ENCODE measurements at places on chromosomes 11 and 22. TPM values are rescaled to one million over a fixed set of nuclear protein-coding genes. Genes with fewer than 3 reads are reported as not detected.
A peak's percentile ranks its signal among the peaks of the same experiment; 100 is the strongest.

DNA sequence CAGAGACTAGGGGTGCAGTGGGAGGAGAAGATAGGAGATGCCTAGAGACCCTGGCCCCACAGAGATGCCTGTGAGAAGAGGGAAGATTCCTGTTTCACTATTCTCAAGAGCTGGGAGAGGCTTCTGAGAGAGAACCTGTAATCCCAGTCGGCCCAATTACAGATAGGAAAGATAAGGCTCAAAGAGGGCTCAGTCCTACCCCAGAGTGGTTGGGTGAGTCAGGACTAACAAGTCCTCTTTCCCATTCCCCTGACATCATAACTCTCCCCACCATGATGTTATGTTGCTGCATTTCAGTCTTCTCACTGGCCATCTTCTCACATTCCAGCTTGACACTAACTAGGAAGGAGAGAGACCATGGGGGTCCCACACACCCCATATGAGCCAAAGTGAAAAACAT, 17.9 kb downstream of the ARHGEF12 start:
- no peak overlapping the region for H3K4me3 ChIP-seq
- no peak for DNase-seq
- peaks cover 22% of the 10 kb centered on the region for H3K4me1 ChIP-seq
- peaks cover 4% of the 10 kb centered on the region for H3K27me3 ChIP-seq

GRCh38 chr22:39297490-39298240, 21.8 kb downstream of the RPL3 start:
- no peak overlapping the region for H3K27ac ChIP-seq
- H3K4me3 ChIP-seq: peak overlapping the region; percentile 32
- peaks cover 10% of the 10 kb centered on the region for H3K27me3 ChIP-seq
- DNase-seq: no peak
- H3K36me3 ChIP-seq: no peaks in the 10 kb centered on the region

- peaks cover 4% of the 10 kb centered on the region for H3K36me3 ChIP-seq
- DNase-seq: no peak
- peak overlapping the region; percentile 27 for H3K27ac ChIP-seq
- peaks cover 23% of the 10 kb centered on the region for H3K4me1 ChIP-seq
- H3K27me3 ChIP-seq: peaks cover 12% of the 10 kb centered on the region
These were observed 41.2 kb upstream of the GRAMD4 start for GRCh38 chr22:46578824-46579561.

DNA sequence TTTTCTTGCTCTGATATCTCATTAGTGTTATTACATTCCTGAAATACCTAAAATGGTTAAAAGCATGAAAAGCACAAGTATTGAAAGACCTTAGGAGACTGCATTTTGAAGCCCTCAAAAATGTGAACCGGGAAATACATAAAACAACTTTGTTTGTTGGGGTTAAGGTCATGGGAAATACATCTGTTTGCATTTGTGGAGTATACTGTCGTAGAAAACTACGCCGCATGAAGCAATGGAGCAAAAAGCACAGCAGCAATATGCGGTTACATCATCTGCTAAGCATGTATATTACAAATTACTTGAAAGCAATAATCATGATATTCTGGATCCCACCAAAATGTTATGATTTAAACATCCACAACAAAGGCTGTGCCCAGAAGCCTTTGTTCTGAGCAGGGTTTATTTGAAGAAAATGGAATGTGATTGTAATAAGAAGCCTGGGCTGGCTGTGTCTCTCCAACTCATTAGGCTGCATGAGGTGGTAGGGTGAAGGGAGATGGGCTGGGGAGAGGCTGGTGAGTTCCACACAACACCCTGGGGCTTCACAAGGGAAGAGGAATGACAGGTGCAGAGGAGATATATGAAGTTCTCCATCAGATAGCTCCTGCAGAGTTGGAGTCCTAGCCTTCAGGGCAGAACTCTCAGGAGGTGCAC, 64.7 kb upstream of the LIN7C start:
- H3K4me1 ChIP-seq: no peaks in the 10 kb centered on the region

DNA sequence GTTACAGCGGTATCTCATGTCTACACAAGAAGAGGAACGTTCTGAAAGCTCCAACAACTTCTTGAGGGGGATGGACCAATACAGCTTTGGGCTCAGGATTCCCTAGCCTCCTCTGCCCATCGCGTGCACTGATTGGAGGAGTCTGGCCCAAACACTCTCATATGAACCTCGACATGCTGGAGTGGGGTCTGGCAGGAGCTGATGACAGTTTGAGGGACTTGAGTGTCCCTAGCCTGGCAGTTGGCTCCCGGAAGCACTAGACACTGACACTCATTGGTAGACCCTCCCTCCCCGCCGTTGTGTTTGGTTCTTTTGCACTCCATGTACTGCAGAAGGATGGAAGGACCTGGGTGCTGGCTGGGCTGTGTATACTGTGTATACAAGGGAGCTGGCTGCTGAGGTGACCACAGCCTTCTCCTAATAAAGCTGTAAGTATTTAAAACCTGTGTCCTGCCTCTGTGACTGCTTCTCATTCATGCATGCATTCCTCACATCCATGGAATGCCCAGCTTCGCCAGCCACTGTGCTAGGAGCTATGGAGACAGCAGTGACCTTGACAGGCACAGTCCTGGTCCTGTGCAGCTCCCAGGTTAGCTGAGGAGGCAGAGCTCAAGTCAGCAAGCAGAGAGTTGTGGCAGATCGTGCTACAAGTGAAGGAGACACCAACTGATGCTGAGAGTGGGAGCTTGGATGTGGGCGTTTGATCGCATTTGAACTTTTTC, 27.9 kb downstream of the ADAMTS15 start:
- no peak overlapping the region for H3K4me3 ChIP-seq
- peaks cover 9% of the 10 kb centered on the region for H3K27me3 ChIP-seq
- peaks cover 4% of the 10 kb centered on the region for H3K36me3 ChIP-seq
- H3K4me1 ChIP-seq: peaks cover 12% of the 10 kb centered on the region
- DNase-seq: no peak
- H3K27ac ChIP-seq: peak overlapping the region; percentile 66

DNA sequence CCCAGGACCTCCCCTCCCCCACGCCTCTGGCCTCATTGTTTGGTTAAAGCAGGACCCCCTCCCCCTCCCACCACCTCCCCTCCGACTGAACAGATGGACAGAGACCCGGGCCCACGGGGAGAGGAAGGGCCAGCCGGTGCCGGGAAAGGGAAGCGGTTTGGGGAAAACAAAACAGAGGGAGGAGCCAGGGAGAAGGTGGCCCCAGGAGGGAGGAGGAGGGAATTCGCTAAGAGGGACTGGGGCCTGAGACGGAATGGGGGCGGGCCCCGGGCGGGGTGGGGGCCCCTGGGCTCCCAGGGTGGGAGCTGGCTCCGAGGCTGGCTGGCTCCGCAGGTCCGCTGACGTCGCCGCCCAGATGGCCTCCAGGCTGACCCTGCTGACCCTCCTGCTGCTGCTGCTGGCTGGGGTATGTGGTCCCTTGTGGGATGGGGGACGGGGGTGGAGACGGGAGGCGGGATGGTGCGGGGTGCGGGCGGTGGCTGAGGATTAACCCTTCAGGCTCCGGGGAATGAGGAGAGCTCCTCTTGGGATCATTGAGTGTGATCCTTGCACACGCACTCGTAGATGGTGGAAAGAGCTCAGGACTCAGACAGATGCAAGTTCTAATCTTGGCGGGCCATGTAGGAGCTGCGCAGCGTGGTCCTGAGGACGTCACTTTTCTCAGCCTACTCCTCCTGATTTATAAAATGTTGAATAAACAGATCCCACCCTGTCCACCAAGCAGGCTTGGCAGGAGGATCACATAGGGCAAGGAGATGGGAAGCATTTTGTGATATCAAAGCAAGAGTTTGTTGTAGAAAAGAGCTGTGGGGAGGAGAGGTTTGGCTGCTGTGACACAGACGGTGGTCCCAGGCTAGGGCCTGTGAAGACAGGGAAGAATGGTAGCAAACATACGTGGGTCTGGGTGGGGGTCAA, 688 bp downstream of the SERPING1 start:
- H3K27me3 ChIP-seq: peaks cover 10% of the 10 kb centered on the region
- H3K4me3 ChIP-seq: peak overlapping the region; percentile 92
- peaks cover 46% of the 10 kb centered on the region for H3K4me1 ChIP-seq
- DNase-seq: peak; percentile 85
- H3K27ac ChIP-seq: peak overlapping the region; percentile 96

DNA sequence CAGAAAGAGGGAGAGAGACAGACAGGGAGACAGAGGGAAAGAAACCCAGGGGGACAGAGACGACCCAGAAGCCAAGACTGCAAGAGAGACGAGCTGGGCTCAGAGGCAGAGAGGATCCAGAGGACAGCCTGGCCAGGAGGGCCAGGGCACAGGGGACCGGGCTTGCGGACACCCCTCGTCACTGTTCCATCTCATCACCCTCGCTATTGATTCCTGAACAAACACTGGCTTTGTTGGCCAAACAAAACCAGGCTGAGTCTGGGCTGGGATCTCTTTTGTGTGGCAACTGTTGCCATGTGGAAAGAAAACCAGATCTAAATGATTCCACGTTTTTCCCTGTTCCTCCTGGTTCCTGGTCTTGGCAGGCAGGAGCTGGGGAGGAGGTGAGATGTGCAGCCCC, 339.4 kb downstream of the MN1 start:
- DNase-seq: no peak
- no peak overlapping the region for H3K4me3 ChIP-seq
- H3K36me3 ChIP-seq: no peaks in the 10 kb centered on the region
- peaks cover 13% of the 10 kb centered on the region for H3K4me1 ChIP-seq

GRCh38 chr22:43080616-43081015, 8.6 kb downstream of the TTLL1 start:
- H3K4me1 ChIP-seq: no peaks in the 10 kb centered on the region
- H3K4me3 ChIP-seq: no peak overlapping the region
- no peak overlapping the region for H3K27ac ChIP-seq
- H3K27me3 ChIP-seq: peaks cover under 1% of the 10 kb centered on the region
- peaks cover 5% of the 10 kb centered on the region for H3K36me3 ChIP-seq

DNA sequence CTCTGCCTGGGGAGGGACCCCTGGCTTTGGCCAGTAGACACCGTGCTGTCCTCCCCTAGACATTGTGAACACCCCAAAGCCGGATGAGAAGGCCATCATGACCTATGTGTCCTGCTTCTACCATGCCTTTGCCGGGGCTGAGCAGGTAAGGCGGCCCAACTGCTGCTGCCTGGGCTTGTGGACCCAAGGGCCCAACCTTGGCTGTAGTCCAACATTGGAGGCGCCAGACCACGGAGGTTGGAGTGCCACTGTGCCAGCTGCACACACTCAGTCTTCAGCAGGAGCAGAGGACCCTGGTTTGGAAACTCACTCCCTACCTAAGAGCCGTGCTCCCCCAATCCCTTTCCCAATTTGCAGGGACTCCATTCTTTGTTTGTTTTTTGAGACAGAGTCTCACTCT, 9.4 kb downstream of the ACTN3 start:
- H3K4me1 ChIP-seq: no peaks in the 10 kb centered on the region
- H3K27me3 ChIP-seq: peaks cover 9% of the 10 kb centered on the region

DNA sequence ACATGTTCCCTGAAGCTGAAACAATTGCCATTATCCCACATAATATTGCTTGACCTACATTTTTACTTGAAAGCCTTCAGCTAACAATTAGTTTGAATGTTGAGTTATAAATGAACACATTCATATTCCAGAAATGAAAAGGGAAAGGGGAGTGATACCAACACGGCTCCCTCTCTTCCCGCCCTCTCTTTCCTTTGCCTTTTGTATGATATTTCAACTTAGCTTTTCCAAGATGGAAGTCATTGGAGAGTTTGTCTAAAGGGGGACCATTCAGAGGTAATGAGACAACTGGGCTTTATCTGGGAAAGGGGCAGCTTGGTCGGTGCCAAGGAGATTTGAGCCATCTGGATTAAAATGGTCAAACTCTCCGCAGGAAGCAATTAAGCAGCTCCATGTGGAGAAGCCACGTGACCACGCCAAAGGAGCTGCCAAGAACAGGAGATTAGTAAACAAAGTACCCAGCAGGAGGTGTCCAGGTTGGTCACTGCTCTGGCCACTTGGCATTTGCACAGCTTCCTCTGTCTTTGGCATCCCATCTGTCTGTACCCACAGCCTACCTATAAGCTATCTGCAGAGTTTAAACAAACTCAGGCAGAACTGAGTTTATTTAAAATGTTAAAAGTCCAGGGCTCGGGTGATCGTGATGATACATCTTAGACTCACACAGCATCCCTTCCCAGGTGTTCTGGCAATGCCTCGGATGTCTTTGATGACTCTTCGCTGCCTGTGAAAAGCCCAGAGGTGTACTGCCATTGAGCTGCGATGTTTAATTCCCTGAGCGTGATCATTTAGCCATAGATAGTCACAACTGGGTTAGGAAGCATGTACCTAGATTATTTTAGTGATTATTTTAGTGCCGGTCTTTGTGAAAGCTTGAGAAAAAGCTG, 735.9 kb downstream of the NTM start:
- no peak overlapping the region for H3K27ac ChIP-seq
- no peak for DNase-seq
- peaks cover 4% of the 10 kb centered on the region for H3K27me3 ChIP-seq
- peaks cover 2% of the 10 kb centered on the region for H3K4me1 ChIP-seq

SNAP29 gene
- total RNA-seq: 22.7 TPM

NRXN2 gene
- total RNA-seq: 11.5 TPM

LRP5 gene
- total RNA-seq: 72.3 TPM

- H3K4me1 ChIP-seq: no peaks in the 10 kb centered on the region
- no peak overlapping the region for H3K27ac ChIP-seq
- no peaks in the 10 kb centered on the region for H3K27me3 ChIP-seq
- H3K4me3 ChIP-seq: no peak overlapping the region
- H3K36me3 ChIP-seq: peaks cover 18% of the 10 kb centered on the region
These were observed 165.3 kb downstream of the TTC28 start for GRCh38 chr22:28514321-28514821.

DNA sequence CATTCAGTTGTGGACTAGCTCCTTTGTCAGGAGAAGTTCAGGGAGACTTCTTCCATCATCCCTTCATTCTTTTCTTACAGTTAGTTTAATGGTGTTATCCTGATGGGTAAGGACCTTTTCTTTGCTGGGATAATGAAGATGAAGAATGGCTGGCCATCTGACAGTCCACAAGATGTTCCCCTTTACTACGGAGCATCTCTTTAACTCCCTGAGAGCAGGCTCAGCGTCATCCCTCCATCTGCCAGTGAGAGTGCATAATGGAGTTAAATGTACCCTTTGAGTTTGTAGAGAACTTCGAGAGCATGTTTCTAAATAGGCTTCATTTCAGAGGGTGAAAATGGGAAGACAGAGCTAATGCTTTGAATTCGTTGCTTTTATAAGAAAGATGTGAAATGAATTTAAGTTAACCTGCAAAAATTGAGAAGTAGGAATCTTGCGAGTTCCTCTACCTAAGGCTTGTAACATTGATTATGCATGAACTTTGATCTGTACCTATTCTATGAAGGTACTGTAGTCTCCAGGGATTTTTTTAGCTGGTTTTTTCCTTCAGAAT, 1.7 kb downstream of the EP300 start:
- H3K27me3 ChIP-seq: peaks cover 10% of the 10 kb centered on the region
- peak overlapping the region; percentile 100 for H3K4me3 ChIP-seq
- peak overlapping the region; percentile 96 for H3K27ac ChIP-seq

GRCh38 chr22:39927544-39927943, 26.7 kb downstream of the GRAP2 start:
- H3K4me1 ChIP-seq: peaks cover 15% of the 10 kb centered on the region
- no peak overlapping the region for H3K4me3 ChIP-seq
- DNase-seq: no peak
- H3K27ac ChIP-seq: no peak overlapping the region
- peaks cover 3% of the 10 kb centered on the region for H3K27me3 ChIP-seq

Measured in endothelial cell (in vitro differentiated cells).